Right renal pelvis (tissue), 4 donors: ENCODE measurements at places on chromosomes 7 and 10. TPM values are rescaled to one million over a fixed set of nuclear protein-coding genes. Genes with fewer than 3 reads are reported as not detected.

DNA sequence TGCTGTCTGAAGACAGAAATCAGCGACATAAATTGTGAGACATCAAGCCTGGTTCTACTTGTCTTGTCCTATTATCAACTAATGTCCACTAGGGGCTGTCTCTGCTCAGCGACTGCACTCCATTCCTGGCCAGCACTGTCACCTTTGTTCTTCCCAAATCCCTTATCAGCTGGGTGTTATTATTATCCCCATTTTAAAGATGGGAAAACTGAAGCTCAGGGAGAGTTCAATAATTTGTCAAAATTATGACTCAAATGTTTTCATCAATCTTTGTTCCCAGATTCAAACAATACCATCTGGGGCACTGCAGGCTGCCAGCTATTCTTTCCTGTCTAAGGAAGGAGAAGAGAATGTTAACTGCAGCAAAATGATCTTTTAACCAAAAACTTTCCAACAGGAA lies 431.6 kb upstream of the NFE2L3 start:
- no peak for DNase-seq

DNA sequence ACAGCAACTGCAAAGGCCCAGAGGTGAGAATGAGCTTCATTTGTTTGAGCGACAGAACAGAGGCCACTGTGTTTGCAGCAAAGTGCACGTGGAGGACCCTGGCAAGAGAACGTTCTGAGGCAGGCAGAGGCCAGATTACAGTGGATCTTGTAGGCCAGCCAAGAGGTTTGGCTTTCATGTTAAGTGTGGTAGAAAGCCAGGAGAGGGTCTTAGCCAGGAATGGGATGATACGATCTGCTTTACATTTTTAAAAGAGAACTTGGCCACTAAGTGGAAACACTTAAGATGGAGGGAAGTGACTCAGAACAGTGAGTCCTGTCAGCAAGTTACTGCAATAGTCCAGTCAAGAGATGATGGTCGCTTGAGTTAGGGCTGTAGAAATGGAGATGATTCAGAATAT lies 4.6 kb downstream of the CCDC136 start:
- no peak for DNase-seq

DNA sequence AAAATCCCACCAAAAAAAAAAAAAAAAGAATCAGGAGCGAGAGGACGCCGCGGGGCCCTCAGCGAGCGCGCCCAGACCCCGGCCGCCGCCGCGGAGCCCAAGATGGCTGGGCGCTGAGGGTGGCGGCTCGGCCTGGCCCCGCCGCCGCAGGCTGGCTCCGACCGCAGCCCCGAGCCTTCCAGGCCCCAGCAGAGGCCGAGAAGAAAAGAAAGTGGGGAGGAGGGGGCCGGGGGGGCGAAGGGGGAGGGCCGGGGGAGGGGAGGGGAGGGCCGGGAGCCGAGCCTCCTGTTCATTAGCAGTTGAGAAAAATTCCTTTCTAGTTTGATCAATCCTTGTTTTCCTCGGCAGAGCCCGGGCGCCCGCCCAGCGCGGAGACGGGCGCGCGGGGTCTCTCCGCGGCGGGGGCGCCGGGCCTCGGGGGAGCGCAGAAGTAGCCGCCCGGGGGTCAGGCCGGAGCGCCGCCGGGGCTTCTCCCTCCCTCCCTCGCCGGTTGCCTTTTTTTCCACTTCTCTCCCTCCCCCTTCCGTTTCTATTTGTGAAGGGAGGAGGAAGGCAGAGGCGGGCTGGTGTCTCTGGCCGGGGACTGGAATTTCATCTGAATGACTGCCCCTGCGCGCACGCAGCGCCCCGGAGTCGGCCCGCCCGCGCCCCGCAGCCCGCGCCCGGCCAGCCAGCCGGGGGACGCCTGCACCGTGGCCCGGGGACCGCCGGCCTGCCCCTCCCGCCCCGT lies 778 bp upstream of the TRIM8 start:
- peak; percentile 42 for DNase-seq

Gene PNLIPRP3
- not detected for polyA plus RNA-seq

- DNase-seq: no peak
Measured at GRCh38 chr7:66905689-66906088, 15.3 kb upstream of the TMEM248 start.

Gene MDH2
- polyA plus RNA-seq: 211 TPM

Gene LIPF
- 0.38 TPM for polyA plus RNA-seq
